ENCODE measurements at places on chromosomes 3 and 15.

DNA sequence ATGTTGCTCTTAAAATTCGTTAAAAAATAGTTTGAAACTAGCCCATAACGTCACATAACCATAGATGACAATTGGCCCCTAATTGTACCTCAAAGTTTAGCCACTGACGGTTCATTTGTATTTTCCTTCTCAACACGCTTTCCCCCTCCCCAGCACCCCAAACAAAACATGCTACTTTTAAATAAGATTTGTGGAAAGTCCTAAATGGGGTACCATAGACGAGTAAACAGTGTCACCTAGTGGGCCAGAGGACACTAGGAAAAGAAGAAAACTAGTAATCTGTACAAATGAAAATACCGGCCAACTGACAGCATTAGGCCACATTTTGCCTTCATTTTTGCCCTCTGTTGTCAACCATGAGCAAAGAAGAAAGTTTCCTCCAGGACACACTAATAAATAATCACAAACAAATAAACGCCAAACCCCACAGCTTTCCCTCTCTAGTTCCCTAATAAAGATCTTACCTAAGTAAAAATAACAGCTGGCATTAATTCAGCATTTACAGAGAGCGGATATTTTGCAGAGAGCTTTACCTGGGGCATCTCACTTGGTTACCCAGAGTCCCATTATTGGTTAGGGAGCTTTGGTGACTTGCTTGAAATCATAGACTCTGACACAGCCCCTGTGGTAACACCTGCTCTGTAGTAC is 175.1 kb upstream of the ATP11B start:
- no peak for DNase-seq

DNA sequence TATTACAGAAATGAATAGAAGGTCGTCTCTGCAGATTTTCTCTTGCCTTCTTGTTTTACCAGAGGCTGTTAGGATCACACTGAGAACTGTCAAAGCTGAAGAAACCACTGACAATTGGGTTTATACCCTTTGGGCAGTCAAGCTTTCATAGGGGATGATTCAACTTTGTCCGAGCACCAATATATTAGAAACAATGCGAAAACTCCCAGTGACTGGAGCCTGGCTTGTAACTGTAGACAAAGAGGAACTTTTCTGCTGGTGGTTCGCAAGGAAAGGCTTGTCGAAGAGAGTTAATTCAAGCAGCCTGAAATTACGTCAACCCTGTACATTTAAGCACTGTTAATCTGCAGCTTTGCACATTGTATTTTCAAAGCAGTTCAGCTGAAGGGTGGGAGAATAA is 193.2 kb upstream of the ZNF385D start:
- no peak for DNase-seq

- DNase-seq = no peak
These were observed 110.7 kb downstream of the MYO5A start for GRCh38 chr15:52417957-52418356.

- DNase-seq = no peak
These were observed 833.1 kb downstream of the NAALADL2 start for GRCh38 chr3:175692256-175692655.

- no peak for DNase-seq
These were observed 251.8 kb downstream of the LRTM1 start for GRCh38 chr3:54676087-54676486.
